ENCODE measurements at places on chromosomes 5 and 9. TPM values are rescaled to one million over a fixed set of nuclear protein-coding genes. Genes with fewer than 3 reads are reported as not detected.

GRCh38 chr9:116927726-116928125, 240.6 kb downstream of the TRIM32 start:
- DNase-seq = no peak

Gene HAVCR1
- total RNA-seq = 1.2 TPM

- DNase-seq = no peak
Measured at GRCh38 chr9:85964526-85964925, 23.6 kb downstream of the NAA35 start.

Gene TMEM232
- 0.80 TPM for total RNA-seq

GRCh38 chr5:67792891-67793290, 422.7 kb upstream of the PIK3R1 start:
- DNase-seq = no peak

Gene SH3RF2
- 0.57 TPM for total RNA-seq

Gene MELK
- 57.9 TPM for total RNA-seq

DNA sequence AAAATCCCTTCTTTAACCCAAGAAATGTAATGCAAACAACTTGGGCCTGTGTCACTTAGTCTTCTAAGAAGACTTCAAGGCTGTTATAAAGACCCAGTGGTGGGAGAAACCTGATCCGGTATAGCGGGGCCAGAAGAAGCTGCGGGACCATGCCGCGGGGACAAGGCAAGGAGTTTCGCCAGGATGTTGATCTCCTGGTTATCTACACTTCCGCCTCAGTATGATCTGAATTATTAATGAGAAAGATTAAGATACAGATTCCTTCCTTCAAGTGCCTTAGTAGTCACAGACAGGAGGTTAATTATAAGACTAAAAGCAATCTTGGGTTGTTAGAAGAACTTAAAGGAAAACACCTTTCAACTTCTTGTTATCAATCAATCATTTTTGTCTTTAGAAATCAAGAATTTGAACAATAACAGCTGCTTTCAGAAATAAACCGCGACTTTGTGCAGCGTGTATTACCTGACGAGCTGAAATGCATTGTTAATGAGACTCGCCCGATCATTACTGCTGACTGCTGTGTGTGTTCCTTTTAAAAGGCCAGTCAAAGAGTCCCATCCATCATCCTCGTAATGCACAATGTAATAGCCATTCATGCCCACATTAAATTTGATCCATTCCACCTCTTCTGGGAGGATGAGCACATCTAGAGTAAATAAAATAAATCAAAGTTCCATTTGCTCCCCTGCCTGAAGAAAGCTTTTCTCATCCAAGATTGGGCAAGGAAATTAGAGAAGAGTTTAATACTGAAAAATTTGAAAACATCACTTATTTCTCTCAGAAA, 22.2 kb downstream of the ERAP1 start:
- DNase-seq = no peak

DNA sequence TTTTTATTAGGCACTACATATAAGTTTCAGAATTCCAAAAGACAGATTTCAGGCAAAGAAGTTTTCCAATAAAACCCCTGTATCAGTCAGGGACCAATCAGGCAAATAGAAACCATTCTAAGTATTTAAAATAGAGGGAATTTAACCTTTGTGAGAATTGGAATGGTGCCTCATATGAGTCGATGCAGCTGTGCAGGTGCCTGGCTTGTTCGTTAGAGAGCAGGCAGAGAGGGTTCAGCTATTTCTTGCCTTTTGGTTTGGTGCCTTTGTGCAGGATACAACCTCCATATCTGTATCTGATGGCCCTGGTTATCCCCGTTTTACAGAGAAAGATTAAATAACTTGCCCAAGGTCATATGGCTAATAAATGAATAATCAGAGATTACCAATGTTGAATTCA, 6.0 kb upstream of the DDX4 start:
- no peak for DNase-seq

Gene SLC45A2
- total RNA-seq = not detected

DNA sequence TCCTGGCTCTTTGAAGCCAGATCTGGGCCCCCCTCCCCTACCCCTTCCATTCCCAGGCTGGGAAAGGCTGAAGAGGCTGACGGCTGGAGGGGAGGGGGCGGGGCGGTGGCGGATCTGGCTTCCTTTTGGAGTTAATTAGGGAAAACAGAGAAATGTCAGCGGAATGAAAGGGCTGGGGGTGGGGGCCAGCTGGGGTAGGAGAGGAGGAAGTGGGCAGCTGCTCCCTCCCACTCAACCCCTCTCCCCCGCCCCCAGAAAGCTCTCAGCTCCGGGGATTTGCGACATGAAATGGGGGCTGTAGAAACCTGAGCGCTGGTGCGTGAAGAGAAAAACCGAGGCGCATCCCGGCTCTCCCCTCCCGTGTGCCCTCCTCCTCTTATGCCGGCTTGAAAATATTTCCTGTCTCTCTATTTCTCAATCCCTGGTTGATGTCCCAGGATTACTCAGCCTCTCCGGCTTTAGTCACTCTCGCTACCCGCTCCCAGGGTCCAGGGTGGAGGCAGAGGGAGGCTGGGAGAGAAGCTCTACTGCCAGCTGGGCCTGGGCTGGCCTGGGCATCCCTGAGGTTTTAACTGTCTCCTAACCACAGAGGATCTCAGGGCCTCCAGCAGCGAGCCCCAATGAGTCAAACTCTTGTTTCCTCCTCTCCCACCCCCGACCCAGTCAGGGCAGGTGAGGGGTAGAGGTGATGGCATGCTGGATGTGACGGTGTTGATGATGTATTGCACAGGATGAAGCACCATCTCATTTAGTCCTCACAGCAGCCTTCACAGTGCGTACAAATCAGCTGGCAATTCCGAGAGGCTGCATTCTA, 20.1 kb downstream of the PCDHGC5 start:
- no peak for DNase-seq

DNA sequence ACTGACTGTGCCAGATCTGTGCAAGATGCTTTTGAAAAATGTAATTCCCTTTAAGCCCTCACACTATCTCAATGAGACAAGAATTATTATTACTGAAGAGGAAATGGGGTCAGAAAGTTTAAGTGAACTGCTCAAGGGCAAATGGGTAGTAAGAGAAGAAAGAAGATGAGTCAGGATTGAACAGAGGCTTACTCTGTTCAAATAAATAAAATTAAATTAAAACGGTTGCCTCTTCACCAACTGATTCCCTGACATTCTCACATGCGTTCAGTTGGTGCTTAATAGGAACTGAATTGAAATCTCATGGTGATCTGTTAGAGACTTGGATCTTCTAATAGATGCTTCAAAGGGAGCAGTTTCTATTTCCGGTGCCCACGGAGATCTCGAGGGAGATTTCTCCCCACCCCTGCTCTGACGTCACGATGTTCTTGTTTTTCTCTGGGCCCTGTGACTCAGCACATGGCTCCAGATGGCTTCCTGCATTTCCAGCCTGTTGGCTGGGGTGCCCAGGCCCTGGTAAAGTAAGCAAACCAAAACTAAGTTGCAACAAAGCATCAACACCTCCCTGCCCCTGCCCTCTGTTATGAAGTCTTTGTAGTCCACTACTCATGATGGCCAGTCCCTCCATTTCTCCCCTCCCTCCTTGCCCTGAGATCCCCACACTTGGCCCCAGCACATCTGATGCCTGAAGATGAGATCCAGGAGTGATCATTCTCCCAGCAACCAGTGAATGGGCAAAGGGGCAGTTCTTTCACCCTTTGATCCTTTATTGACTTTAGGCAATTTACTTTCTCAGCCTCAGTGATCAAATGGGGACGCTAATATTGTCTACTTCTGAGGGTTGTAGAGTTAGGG, 106.1 kb upstream of the CPEB4 start:
- DNase-seq = peak; percentile 37

Gene AMBP
- total RNA-seq = not detected

DNA sequence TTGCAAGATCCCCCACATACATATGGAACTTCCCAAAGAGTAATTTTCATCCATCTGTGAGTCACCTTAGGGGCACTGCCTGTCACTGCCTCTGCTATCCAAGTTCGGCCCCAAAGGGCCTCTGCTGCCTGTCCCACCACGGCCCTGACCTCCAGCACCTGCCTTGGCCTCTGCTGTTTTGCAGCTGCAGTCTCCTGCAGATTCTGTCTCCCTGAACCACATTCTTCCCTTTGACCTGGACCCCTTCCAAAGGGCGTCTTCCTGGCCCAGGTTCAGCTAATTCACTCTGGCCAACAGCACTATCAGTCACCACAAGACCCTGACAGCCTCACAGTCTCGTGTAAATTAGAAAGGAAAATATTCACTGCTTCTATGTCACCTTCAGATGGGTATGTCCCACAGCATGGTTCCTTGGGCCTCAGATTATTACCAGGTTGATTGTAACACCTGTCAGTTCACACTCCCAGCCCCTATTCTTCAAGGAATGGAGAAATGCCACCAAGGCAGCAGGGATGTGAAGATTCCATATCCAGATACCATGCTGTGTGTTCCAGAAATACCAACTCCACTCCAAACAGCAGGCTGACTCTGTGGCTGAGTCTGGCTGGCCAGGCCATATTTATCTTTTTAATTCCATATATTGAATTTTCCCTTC, 479.3 kb downstream of the ARHGEF28 start:
- no peak for DNase-seq

- no peak for DNase-seq
Measured at GRCh38 chr9:81379655-81380054, 309.7 kb downstream of the TLE1 start.

- no peak for DNase-seq
Measured at GRCh38 chr5:27705661-27706060, 667.3 kb upstream of the CDH9 start.

Gene PCDHB11
- not detected for total RNA-seq

- no peak for DNase-seq
Measured at GRCh38 chr5:72171667-72172066, 64.4 kb downstream of the MAP1B start.

DNA sequence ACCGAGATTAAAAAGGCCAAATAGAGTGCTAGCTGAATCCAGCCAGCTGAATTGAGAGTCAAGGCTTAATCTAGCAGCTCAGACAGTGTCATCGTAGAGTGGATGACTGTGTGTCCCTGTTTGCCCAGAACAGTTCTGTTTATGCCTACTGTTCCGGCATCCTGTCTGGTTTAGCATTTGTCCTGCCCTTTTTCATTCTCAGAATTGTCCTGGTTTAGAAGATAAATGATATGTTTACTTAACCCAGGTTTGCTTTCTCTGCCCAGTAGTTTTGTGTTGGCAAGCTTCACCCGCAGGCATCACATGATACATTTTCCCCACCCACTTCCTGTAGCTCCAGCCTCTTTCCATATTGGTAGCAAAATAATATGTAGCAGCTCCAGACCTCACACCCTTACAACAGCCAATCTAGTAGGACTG, 41.3 kb upstream of the ZSWIM6 start:
- no peak for DNase-seq

Gene SPARC
- 0.43 TPM for total RNA-seq
